ENCODE measurements at places on chromosomes 2 and 18.

DNA sequence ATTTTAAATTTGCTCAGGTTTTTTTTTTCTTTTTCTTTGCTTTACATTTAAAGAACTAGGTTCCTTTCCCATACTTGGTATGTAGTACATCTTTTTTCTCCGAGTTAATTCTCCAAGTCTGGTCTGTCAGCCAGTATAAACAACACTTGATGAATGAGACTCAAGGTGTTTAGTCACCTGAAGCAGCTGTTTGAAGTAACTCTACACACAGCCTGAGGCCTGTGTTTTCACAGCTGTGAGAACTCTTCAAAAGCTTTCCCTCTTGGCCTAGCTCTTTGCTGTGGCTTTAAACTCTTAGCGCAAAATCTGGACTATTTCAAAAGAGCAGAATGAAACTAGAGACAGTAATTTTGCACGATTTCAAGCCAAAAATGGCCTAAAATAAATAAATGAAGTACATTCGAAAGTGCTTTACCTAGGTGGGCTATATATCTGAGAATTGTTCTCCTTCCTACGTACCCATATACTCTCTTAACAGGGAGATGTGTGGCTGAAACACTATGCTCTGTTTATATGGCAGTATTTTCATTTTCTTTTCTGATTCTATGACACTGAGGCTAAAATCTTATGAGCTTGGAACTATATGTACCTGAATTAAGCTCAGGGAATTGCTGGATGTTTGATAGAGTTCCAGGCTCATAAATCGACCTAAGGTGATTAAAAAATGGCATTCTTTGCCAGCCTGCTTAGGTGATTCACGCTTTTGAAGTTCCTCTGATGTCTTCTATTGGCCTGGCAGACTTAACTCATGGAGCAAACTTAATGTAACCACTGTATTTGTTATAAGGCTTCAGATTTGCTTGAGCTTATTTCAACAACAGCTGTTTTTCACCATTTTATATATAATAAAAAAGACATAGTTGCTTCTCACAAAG, 1044.1 kb upstream of the ZEB2 start:
- no peak for DNase-seq

GRCh38 chr18:62651276-62652056, 63.9 kb upstream of the PHLPP1 start:
- DNase-seq, result no peak

GRCh38 chr2:16066261-16067036, 126.1 kb downstream of the MYCN start:
- no peak for DNase-seq

GRCh38 chr2:119126650-119127049, 31.9 kb downstream of the C1QL2 start:
- peak; percentile 4 for DNase-seq

DNA sequence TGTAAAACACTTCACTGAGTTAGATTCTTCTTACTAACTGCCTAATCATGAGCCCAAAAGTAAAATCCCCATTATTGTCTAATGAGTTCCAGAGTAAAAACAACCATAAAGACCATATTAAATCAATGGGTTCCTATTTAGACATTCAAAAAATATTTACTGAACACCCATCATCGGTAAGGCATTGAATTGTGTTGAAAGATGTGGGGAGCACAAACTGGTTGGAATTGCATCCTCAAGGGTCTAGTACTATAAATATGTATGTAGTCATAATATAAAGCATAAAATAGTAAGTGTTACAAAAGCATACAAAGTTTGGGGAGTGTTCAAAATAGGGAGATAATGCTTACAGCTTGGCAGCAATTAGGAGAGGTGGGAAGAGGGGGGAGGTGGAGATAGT, 3.0 kb upstream of the MARCHF4 start:
- DNase-seq, result no peak

DNA sequence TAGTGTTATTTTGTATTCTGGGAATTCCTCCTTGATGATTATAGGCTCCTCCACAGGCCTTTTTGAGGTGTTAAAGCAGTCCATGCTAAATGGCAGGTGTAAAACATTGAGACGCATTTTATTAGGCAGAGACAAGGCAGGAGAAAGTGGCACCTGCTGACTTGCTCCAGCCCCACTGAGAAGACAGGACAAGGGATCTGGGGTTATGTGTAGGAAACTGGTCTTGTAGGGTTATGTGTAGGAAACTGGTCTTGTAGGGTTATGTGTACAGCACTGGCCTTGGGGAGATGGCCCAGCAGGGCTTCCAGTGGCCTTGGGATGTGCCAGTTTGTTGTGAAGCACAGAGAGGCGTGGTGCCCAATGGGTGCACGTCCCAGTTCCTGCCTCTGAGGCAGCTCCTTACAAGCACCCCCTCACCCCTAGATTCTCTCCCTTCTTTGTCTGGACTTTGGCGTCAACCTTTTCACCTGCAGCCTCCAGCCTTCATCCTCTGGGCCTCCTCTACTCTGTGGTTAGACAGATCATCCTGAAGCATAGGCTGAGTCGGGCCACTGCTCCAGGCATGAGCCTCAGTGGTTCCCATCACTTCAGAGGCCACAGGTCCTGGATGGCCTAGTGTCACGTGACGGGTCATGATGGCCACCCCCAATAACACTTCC, 921 bp upstream of the FABP1 start:
- DNase-seq, result no peak

- DNase-seq, result no peak
Measured at GRCh38 chr2:29627279-29627711, 294.1 kb downstream of the ALK start.

GRCh38 chr2:26460613-26461031, 17.3 kb downstream of the OTOF start:
- DNase-seq, result no peak

GRCh38 chr18:46909497-46909896, 7.8 kb downstream of the PIAS2 start:
- no peak for DNase-seq

- DNase-seq, result no peak
Measured at GRCh38 chr2:17226941-17227490, 291.2 kb downstream of the RAD51AP2 start.

DNA sequence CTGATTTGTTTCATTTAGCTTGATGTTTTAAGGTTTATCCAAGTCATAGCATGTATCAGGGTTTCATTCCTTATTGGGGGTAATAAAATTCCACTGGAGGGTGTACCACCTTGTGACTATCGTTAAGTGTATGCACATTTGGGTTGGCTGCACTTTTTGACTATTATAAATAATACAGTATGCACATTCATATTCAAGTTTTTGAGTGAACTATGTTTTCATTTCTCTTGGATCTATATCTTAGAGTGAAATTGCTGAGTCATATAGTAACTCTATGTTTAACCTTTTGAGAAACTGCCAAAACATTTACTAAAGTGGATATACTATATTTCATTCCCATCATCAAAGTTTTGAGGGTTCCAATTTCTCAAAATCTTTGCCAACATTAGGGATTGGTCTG, 952.7 kb downstream of the TDRD15 start:
- DNase-seq, result no peak

DNA sequence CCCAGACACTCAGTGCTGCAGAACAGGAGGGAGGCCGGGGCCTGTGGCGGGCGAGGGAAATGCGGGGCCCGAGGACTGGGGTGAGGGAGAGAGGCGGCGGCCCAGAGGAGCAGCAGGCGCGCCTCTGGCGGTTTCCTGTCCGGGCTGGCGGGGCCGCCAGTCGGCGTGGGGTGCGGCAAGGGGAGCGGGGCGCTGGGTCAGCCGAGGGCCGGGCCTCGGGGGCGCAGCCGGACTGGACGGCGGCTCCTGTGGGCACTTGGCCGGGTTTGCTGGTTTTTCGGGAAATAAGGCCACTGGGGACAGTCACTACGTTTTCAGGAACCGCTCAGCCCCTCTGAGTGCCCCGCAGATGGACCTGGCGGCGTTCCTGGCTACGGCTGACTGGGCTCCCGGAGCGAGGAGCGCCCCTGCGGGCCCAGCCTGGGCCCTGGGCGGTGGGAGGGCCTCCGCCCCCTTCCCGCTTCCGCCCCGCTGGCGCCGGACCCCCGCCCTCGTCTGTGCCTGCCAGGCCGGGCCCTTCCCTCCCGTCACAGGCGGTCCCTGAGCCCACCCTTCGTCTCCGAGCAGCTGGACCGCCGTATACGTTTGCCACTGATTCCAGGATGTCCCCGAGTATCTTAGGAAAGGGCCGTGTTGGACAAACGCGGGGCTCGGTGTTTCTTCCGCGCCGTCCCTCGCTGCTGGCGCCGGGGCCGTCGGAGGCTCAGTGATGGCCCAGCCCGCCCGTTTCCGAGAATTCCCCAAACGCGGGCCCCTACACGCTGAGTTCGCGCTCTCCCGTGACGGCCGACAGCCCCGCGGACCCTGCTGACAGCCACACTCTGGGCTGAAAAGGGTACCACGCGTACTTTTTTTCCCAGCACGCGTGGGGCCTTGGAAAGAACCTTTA, 84.6 kb downstream of the FAM210A start:
- DNase-seq, result no peak

DNA sequence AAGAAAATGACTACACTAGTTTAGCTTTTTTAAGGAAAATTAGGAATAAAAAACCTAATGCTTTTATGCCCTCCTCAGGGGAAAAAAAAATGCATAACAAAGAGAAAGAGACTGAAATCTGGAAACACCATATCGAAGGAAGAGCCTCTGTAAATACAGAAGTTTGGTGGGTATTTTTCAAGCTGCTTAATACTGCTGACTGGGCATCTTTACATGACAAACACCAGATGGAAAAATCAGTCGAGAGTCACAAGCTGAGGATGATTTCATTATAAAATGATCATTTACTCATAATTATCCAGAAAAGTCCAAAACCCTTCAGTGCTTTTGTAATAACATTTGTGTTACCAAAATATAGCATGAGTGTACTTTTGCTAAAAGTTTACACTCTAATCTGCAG, 1600.7 kb upstream of the ACVR2A start:
- no peak for DNase-seq

GRCh38 chr2:199485732-199486335, 28.1 kb upstream of the SATB2 start:
- peak; percentile 22 for DNase-seq

- no peak for DNase-seq
Measured at GRCh38 chr2:23584054-23584745, 199.2 kb downstream of the KLHL29 start.

DNA sequence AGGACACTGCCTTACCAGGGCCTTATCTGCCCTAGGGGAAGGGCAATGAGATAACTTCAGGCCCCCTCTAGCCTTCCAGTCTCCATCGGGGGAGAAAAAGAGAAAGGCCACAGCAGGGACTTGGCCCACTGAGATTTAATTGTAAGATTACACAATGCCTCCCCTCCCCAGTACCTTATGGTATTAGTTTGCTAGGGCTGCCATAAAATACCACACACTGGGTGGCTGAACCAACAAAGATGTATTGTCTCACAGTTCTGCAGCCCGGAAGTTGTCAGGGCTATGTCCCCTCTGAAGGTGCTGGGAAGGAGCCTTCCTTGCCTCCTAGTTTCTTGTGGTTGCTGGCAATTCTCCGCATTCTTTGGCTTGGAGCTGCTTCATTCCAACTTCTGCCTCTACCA, 34.8 kb upstream of the SPATA3 start:
- no peak for DNase-seq

- DNase-seq, result no peak
Measured at GRCh38 chr2:144447535-144447934, 72.4 kb downstream of the ZEB2 start.
